ENCODE measurements at places on chromosomes 4 and X.

DNA sequence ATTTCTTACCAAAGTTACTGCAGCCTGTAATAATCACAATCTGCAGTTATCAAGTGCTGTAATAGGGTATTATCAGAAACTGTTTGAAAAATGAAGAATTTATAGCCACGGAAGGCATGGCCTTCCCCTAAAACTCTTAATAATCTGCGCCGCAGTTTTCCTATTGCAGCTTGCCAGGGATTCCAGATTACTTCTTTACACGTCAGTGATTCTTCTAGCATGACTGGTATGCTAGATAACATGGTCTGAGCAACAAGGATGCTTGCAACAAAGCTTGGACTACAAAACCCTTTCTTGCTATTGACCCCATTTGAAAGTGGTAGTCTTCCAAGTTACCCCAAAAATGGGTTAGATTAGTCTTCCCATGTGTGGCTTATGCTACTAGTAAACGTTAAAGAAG lies 47.2 kb upstream of the GK2 start:
- DNase-seq = no peak

DNA sequence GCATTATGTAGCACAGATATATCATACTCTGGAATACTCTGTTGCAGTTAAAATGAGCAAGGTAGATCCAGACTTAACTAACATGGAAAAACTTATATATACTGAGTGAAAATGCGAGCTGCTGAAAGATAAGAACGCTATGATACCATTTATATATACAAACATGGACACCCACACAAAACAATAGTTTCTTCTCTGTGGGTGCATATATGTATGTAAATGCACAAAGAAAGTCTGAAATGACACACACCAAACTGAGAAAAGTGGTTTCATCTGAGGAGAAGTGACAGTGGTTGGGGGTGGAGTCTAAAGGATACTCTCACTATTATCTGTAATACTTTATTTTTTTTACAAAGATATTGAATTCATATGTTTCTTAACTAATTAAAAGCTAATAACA lies 12.2 kb upstream of the FGF2 start:
- DNase-seq = no peak

GRCh38 chr4:126611900-126612299 lies 1020.9 kb upstream of the INTU start:
- no peak for DNase-seq

DNA sequence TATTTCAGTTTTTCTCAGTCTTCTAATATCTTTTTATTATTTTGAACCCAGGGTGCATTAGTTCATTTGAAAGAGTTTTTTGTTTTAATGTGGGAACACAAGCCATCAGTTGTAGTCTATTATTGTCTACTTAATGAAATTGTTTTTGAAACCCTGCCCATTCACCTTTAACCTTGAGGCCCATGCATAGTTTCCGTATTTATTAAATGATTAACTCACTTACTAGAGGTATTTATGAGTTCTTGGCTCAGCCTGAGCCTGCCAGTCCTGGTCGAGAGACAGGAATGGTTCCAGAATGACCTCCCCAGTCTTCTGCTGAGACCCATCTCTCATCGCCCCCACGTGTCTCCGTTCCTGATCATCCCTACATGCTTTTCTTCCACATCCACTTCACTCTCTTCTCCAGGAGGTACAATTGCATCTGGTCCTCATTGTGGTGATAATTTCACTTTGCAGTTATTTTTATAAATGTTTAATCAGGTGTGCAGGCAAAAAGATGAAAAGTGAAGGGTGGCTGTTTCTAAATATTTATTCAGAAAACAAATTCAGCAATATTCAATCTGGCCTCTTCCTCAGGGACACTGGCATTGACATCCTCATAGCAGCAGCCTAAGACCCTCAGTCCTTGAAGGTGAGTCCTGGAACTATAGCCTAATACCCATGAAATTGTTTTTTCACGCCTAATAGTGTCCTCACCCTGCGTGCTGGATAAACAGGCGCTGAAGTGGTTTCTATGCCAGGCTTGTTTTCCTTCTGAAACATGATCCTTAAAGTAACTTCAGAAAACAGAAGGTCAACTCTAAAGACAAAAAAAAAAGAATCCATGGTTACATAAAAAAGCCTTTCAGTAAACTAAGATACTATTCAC lies 112.8 kb downstream of the KDR start:
- DNase-seq = no peak

DNA sequence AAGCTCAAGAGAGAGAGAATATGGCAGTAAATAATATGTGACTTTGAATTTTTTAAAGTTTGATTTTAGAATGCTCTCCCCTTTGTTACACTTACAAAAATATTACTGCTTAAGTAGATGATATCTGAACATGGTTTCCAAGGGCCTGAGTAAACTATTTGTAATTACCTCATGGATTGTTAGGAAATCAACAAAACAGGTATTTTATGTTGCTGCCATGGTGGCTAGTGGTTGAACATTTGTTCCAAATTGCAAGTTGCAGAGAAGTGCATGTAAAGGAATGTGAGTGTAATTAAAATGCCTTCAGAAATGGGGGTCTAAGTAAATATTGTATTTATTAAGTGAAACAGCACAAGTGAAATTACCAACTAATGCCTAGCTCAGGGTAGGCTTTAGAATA lies 27.6 kb downstream of the SEPTIN11 start:
- DNase-seq = no peak

GRCh38 chr4:124903995-124904722 lies 191.6 kb upstream of the ANKRD50 start:
- DNase-seq = peak; percentile 47

- no peak for DNase-seq
Observed at GRCh38 chr4:6753891-6754290, 28.6 kb upstream of the KIAA0232 start.
